Upper lobe of left lung (tissue), 6 donors: ENCODE measurements at places on chromosomes 4 and X. TPM values are rescaled to one million over a fixed set of nuclear protein-coding genes. Genes with fewer than 3 reads are reported as not detected.

Gene CLNK
- not detected for total RNA-seq

GRCh38 chr4:175504318-175504717 is 307.7 kb downstream of the GPM6A start:
- H3K4me1 ChIP-seq: no peaks in the 10 kb centered on the region
- no peaks in the 10 kb centered on the region for H3K27me3 ChIP-seq
- no peaks in the 10 kb centered on the region for H3K36me3 ChIP-seq
- no peak for DNase-seq

DNA sequence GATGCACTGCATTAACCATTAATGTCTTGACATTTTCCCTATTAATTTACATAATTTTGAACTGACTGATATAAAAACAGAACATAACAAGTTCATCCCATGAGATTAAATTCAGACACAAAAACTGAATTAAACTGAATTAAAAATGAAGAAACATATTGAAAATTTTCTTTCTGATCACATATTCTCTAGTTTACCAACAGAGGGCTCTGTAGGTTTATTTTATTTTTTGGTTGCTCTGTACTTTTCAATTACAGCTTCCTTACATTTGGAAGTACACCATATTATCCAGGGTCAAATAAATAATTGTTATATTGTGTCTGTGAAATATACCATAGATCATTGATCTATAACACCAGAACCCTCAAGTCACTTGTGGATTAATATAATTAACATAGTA is 27.3 kb upstream of the CT83 start:
- H3K27ac ChIP-seq: no peak overlapping the region
- H3K27me3 ChIP-seq: no peaks in the 10 kb centered on the region
- no peaks in the 10 kb centered on the region for H3K36me3 ChIP-seq
- H3K4me1 ChIP-seq: no peaks in the 10 kb centered on the region
- DNase-seq: no peak

DNA sequence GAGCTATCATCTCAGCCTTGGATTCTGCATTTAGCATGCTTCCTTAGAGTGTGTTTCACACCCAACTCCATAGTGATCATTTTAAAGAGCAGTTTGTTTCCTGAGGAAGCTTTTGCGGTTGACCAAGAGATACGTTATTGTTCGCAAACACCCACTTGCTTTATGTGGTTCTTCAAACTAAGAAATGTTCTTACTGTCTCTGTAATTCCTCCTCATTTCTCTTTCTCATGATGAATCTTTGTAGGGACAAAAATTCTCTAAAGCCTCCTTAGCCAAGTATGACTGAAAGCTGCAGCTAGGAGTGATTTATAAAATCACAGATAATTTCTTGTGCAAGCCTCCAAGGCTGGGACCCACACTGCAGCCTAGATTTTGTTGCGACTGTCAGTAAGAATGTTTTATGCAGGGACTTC is 10.0 kb downstream of the TNIP3 start:
- H3K27me3 ChIP-seq: no peaks in the 10 kb centered on the region
- H3K27ac ChIP-seq: peak overlapping the region; percentile 17
- H3K4me1 ChIP-seq: peaks cover 26% of the 10 kb centered on the region
- no peak for DNase-seq
- no peaks in the 10 kb centered on the region for H3K36me3 ChIP-seq
